Activated CD4-positive, alpha-beta T cell treated with anti-CD3 and anti-CD28 coated beads, Interleukin-2, Interleukin-6, amounts not matched to agents 100 ng/mL and 50 ng/mL, durations not matched to agents 16 hours and 8 hours (primary cell): ENCODE measurements at places on chromosomes 2 and 18.

- no peak for DNase-seq
Observed at GRCh38 chr2:216698293-216698692, 2.9 kb upstream of the IGFBP5 start.

GRCh38 chr2:133346654-133347053, 221.6 kb downstream of the NCKAP5 start:
- no peak for DNase-seq

DNA sequence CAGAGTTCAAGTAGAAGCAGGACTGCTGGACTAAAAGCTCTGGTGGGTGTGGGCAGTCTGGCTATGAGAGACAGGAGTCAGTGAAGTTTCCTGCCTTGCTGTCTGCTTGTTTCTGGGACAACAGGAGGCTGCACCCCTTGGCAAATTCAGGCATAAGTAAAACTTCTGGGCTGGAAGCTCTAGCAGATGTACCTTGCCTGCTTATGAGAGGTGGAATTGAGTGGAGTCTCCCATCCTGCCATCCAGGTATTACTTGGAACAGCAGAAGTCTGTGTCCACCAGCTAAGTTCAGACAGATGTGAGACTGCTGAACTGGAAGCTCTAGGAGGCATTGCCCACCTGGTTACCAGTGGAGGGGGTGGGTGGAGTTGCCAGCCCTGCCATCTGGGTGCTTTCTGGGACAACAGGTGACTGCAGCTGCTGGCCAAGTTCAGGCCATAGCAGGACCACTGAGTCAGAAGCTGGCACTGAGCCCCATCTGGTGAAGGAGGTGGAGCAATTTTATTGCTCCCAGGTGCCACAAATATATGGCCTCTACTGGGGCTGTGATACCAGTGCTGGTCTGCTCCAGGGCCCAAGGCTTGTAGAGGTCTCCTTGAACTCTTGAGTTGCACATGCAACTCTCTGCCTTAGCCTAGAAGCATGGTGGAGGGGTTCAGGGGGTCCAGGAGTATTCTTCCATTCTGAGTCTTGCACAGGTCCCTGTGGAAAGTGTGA, 199.4 kb upstream of the FN1 start:
- DNase-seq, result no peak

GRCh38 chr2:134250840-134251461, 2.9 kb upstream of the MGAT5 start:
- DNase-seq, result peak; percentile 54

GRCh38 chr2:46504685-46505471, 25.5 kb downstream of the TMEM247 start:
- DNase-seq, result no peak

DNA sequence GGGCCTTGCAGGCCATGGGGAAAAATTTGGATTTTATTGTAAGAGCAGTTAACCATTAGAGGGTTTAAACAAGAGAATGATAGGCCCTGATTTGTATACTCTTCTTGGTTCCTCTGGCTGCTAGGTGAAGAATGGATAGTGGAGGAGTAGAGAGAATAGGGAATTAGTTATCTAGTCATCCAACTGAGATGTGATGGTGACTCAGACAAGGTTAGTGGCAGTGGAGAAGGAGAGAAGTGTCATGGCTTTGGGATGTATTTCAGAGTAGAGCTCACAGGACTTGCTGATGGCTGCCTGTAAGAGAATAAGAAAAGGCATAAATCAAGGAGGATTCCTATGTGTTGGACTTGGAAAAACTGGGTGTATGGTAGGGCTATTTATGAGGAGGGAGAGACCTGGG, 169.4 kb downstream of the PLCL1 start:
- no peak for DNase-seq

GRCh38 chr2:6995391-6996097, 78.3 kb downstream of the RNF144A start:
- DNase-seq, result no peak

DNA sequence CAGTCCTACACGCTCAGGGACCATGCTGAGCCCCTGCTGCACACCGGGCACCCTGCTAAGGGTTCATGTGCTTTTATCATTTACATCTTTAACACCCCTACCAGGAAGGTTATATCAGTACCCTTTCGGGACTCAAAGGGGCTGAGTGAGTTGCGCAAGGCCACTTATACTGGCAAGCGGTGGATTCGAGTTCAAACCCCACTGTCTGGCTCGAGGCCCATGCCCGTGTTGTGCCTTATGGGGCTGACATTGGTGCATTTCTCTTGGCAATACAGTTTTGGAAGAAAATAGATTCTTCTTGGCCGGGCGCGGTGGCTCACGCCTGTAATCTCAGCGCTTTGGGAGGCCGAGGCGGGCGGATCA, 69.5 kb upstream of the MAP4K4 start:
- DNase-seq, result no peak

DNA sequence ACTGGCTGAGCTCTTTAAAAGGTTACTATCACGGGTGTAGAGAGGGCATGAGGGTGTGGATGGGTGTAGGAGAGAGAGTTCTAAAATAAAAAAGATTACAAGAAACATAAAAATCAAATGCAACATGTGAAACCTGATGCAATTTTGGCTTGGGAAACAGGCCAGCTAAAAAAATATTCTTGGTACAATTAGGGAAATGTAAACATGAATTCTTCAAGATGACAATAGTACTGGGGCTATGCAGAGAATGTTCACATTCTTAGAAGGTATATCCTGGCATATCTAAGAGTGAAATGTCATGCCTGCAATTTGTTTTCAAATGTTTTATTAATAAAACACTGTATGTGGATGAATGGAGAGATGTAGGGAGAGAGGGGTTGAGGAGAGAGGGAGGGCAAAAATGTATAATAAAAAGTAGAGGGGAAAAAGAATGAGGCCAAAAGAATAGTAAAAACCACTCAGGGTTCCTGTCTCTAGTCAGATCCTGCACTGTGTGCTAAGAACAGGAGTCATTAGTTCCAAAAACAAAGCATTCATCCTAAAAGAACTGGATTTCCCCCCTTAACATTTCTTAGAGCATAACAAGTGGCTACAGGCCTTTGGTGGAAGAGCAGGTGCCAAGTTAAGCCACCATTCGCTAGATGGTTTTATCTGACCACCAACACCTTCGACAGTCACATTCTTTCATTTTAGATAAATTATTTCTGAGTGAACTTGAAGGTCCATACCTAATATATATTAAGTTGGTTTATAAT, 77.3 kb downstream of the LPIN2 start:
- DNase-seq, result no peak

- DNase-seq, result no peak
Observed at GRCh38 chr2:85924522-85924921, 35.7 kb upstream of the ST3GAL5 start.

GRCh38 chr2:60116161-60116875, 437.1 kb downstream of the BCL11A start:
- DNase-seq, result no peak

GRCh38 chr2:110958346-110959119, 162.2 kb upstream of the BCL2L11 start:
- no peak for DNase-seq

DNA sequence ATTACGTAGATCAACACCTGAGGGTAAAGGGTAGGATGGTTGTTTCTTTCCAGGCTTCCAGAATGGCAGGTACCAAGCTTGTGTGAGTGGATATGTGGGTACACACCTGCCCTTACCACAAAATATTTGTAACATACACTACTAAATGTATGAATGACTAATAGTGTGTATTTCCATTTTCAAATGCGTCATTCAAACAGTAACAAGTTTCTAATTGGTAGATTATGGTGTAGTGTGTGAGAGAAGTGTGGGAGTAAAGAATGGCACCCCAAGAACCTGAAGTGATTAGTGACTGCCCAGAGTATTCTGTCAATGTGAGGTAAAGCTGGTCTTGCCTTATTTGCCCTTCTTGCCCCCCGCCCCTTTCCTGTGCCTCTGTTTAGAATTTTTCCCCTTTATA, 21.1 kb downstream of the AGPS start:
- DNase-seq, result no peak

- no peak for DNase-seq
Observed at GRCh38 chr18:79974025-79974654, 9.7 kb downstream of the HSBP1L1 start.

GRCh38 chr2:24866946-24867345, 53.1 kb downstream of the ADCY3 start:
- DNase-seq, result no peak

- no peak for DNase-seq
Observed at GRCh38 chr2:222294996-222295367, 3.8 kb downstream of the PAX3 start.

- no peak for DNase-seq
Observed at GRCh38 chr18:63197246-63197869, 122.2 kb downstream of the BCL2 start.

DNA sequence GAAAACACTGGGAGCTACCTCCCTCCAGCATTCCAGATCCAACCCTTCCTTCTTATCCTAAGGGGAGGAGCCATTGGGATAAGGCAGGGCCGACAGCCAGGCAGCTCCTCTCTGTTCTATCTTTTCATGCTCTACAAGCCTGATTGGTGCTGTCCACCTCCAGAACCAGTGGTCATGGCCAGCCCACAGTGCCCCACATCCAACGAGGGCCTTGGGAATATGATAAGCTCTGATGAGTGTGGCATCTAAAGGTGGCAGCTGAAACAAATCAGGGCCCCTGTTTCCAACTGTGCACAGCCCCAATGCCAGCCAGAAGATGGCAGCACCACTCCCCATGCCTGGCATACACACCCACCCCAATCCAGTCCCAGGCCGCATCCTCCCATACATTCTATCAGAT, 329.3 kb downstream of the C1D start:
- no peak for DNase-seq

GRCh38 chr2:143551971-143552650, 422.9 kb downstream of the ARHGAP15 start:
- no peak for DNase-seq

GRCh38 chr2:193409951-193410350, 1215.2 kb upstream of the TMEFF2 start:
- no peak for DNase-seq

GRCh38 chr2:38655441-38655840, 10.5 kb upstream of the GALM start:
- no peak for DNase-seq

DNA sequence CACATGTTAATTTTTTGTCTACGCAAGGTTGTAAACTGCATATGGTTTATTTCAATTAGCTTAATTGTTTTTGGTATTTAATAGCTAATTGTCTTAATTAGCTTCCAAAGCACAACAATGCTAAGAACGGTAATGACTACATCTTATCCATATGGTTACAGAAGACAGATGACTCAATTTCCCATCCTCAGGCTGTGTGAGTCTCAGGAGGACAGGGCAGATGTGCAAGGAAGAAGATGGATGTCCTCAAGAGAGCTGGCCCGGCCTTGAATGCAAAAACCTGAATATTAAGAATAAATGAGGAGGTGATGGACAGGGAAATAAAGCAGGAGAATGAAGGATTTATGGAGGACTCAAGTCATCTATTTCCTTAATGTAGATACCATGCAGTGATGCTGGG, 31.4 kb downstream of the SLC4A3 start:
- DNase-seq, result no peak

DNA sequence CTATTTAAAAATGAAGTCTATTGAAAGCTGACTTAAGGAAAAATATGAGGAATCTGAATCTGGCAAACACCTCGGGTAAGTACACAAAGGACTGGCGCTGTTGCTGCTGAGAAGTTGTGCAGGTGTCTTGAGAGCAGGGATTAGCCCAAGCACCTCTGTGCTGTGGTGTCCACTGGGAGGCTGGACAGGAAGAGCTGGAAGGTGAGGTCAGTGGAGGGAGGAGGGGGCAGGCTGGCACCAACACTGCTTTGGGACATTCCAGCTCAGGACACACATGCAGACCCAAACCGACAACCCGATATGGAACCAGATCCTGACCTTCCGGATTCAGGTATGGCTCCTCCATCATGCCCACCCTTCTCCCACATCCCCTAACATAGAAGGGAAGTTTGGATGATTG, 20.6 kb downstream of the FER1L5 start:
- no peak for DNase-seq

- DNase-seq, result peak; percentile 39
Observed at GRCh38 chr2:160347269-160347863, 146.2 kb downstream of the RBMS1 start.

GRCh38 chr2:3413697-3414096, 34.2 kb downstream of the TRAPPC12 start:
- no peak for DNase-seq

GRCh38 chr2:25250331-25251070, 82.1 kb upstream of the POMC start:
- no peak for DNase-seq

- DNase-seq, result no peak
Observed at GRCh38 chr2:28546242-28546641, 50.4 kb downstream of the PLB1 start.

- no peak for DNase-seq
Observed at GRCh38 chr2:20303966-20304365, 46.7 kb downstream of the PUM2 start.

DNA sequence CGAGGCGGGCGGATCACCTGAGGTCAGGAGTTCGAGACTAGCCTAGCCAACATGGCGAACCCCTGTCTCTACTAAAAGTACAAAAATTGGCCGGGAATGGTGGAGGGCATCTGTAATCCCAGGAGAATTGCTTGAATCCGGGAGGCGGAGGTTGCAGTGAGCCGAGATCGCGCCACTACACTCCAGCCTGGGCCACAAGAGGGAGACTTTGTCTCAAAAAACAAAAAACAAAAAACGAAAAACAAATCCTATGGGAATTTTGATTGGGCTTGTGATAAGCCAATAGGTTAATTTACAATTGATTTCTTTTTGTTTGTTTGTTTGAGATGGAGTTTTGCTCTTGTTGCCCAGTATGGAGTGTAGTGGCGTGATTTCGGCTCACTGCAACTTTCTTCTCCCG, 24.2 kb upstream of the TOGARAM2 start:
- DNase-seq, result no peak

GRCh38 chr18:5065615-5066014, 131.4 kb downstream of the AKAIN1 start:
- DNase-seq, result no peak

GRCh38 chr2:27306136-27306535, 2.1 kb downstream of the UCN start:
- DNase-seq, result no peak

GRCh38 chr2:139170406-139170805, 390.2 kb upstream of the NXPH2 start:
- no peak for DNase-seq

GRCh38 chr2:201433394-201433995, 17.8 kb downstream of the TRAK2 start:
- no peak for DNase-seq

DNA sequence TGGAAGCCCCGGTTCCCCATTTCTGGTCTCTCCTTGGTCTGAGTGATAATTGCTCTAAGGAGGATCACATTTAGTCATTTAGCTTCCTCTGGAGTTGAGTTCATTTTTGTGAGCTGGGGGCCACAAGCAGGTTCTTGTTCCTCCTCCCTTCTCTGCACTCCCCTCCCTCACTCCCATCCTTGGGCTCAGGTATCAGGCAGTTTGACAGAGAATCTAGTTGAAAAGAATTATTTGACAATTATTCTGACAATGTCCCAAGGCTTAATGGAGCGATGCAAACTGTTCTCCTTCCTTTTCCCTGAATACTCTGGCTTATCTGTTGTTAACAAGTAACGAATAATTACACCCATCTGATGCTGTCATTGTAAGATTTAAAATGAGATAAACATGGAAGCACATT, 61.5 kb downstream of the SERPINB8 start:
- DNase-seq, result no peak

- DNase-seq, result no peak
Observed at GRCh38 chr2:22478329-22478728, 906.6 kb upstream of the KLHL29 start.
